CD8-positive, alpha-beta T cell (primary cell): ENCODE measurements at places on chromosomes 4 and X.

DNA sequence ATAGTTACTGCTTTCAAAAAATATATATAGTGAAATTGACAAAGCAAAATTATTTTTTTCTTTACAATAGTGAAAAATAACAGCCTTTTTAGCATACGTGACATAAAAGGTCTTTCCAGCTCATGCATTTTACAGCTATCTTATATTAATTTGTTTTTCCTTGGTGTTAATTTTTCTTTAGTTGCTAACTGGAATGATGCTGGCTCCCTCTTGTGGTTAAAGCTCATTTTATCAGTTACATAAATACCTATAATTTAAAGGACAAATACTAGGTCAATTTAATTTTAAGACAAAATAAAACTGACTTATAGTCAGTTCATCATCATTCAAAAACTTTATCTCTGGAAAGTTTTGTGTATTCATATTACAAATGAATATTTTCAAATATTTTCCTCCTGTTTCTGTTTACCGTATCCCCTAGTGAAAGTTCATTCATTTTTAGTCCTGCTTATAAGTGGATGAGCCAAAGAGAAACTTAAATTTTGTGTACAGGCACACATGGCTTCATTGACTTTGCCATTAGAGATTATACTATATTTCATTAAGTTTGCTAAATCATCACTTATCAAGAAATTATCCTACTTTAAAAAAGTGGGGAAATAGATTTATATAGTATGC lies 9.9 kb upstream of the ANAPC4 start:
- peak; percentile 59 for DNase-seq

- DNase-seq, result no peak
Observed at GRCh38 chrX:74613370-74614092, 893 bp downstream of the RLIM start.

DNA sequence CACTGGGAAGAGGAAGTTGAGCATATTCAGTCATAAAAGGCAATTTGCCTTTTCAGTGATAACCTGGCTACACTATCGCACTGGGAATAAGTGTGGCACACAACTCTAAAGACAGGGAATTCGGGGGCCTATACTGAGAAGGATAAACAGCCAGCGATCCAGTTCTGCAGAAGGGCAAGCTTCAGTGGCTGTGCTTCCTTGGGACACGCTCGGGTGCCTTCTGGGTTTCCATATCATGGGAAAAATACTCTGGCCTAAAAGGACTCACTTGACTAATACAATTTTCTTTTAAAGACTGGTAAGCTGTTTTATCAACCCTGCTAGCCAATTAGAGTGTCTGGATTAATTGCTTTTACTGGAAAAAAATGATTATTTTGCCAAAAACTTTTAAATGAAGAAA lies 58.5 kb downstream of the TENM3 start:
- no peak for DNase-seq

GRCh38 chr4:3484057-3484973 lies 21.2 kb downstream of the DOK7 start:
- DNase-seq, result no peak

DNA sequence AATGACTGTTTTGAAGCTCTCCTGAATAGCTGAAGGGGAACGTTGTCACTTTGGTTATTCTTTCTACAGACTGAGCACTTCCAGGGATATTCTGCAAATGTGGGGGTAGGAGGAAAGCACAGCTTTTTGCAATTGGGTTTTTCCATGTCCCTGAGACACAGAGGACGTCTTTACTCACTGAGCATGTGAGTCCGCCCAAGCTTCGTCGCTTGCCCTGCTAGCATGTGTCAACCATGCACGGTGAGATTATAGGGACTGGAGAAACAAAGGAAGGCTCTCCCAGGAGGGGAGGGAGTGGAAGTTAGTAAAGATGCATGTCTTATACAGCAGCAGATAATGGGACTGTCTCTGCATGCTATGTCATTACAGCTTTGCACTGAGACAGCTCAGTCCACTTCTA lies 111.5 kb upstream of the SFRP2 start:
- DNase-seq, result no peak

DNA sequence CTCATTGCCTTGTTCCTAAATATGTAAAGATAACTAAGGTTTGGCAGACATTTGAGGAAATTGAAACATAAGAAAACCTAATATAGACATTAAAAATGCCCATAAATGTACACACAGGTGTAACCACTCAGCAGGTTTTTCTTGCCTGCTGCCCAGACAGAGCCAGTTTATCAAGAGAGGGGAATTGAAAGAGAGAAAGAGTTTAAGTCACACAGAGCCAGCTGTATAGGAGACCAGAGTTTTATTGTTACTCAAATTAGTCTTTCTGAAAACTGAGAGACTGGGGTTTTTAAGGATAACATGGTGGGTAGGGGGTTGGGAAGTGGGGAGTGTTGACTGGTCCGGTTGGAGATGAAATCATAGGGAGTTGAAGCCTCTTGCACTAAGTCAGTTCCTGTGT lies 119.0 kb downstream of the CFAP299 start:
- no peak for DNase-seq
